Bronchial epithelial cell (primary cell): ENCODE measurements at places on chromosomes 3 and 15.

- no peak for DNase-seq
These were observed 58.2 kb downstream of the PCSK6 start for GRCh38 chr15:101431301-101431700.

- DNase-seq: no peak
These were observed 342.2 kb downstream of the NLGN1 start for GRCh38 chr3:173739726-173740125.

GRCh38 chr15:101399431-101399830 lies 90.1 kb downstream of the PCSK6 start:
- no peak for DNase-seq

DNA sequence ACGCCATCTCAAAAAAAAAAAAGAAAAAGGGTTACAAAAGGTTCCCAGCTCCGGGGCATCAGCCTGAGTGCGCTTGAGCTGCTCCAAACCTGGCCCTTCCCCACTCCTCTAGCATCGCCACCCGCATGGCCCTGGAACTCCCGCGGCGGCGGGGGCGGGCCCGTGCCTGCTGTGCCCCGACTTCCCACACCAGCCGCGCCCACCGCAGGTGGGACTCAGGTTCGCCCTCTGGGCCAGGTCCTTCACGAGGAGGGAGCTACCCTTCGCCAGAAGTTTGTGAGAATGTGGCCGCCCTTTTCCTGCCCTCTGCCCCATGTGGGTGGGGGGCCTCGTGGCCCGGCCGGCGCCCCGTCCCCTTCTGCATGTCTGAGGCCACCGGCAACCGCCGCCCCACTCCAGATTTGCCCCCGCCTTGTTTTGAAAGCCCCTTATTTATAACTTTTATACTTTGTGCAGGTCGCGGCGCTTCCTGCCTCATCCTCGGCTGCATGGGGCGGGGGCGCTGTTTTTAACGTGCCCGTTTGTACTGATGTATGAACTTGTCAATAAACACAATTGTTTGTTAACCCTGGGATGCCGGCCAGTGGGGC lies 507 bp upstream of the JMJD7 start:
- peak; percentile 25 for DNase-seq

DNA sequence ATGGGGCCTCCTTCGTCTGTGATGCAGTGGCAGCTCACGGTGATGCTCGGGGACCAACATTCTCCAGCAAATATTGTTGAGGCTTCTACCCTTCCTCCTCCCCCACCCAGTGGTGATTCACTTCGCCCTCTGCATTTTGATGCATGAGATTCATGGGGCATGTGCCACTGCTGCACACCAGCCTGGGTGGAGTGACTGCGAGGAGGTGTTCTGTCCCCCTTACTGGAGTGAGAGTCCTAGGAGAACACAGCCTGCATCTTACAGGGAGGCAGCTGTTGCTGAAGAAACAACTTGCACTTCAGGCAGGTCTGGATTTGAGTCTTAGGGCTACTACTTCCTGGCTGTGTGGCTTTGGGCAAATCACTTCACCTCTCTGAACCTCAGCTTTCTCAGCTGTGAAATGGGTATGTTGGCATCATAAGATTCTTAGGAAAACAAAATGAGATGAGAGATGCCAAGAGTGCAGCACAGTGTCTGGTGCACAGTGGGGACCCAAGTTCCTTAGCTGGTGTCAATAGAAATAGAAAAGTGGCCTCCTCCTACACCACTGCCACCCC lies 10.2 kb upstream of the SKOR1 start:
- DNase-seq: no peak

- peak; percentile 35 for DNase-seq
These were observed 152.8 kb upstream of the GOLGA6L4 start for GRCh38 chr15:84082739-84083138.
